ENCODE measurements at places on chromosomes 3 and 15. TPM values are rescaled to one million over a fixed set of nuclear protein-coding genes. Genes with fewer than 3 reads are reported as not detected.

Gene TMEM207
- total RNA-seq, result not detected

GRCh38 chr3:45283471-45283870, 57.4 kb upstream of the TMEM158 start:
- no peak for DNase-seq

Gene PTH1R
- 14.9 TPM for total RNA-seq

DNA sequence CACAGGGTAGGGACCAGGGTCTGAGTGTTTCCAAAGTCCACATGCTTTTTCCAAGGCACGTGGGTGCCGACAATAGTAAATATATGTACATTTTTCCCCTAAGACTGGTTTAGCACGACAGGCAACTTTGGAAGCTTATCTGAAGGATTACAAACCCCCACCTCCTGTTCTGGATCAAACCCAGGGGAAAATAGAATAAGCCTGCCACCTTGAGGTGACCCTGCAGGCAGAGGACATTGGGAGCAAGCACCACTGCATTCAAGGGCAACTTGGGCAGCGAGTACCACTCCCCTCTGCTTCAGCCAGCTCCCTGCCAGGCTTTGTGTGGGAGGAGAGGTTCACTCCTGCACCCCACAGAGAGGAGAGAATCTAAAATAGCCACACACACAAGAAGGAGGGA, 44.8 kb downstream of the KBTBD12 start:
- DNase-seq, result no peak

DNA sequence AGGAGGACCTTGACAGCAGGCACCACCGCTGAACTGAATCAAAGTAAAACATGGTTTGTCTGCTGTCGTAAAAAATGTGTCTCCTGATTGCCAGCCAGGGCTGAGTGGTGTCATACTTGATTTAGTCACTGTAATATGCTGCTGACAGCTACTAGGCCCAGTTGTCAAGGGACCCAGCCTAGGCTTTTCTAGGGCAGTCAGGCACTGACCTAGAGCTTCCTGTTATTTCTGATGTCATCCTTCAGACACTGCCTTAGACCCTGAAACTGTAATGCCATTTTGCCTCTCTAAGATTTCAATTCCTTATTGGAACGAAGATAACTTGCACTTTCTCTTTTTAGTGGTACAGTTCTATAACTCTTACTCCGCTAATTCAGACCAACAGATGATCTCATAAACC, 2.6 kb upstream of the MRPL3 start:
- DNase-seq, result no peak

Gene PEX5L
- total RNA-seq, result 0.78 TPM

Gene CNTN4
- total RNA-seq, result 11.3 TPM

GRCh38 chr3:94115482-94115881, 52.6 kb downstream of the NSUN3 start:
- no peak for DNase-seq

Gene DPPA2
- not detected for total RNA-seq

Data from upper lobe of right lung (tissue), 1 donor.